Spleen (tissue), 13 donors: ENCODE measurements at places on chromosomes 2 and 18. TPM values are rescaled to one million over a fixed set of nuclear protein-coding genes. Genes with fewer than 3 reads are reported as not detected.

GRCh38 chr2:188573453-188573852, 281.8 kb downstream of the GULP1 start:
- H3K4me3 ChIP-seq: no peak overlapping the region
- no peaks in the 10 kb centered on the region for H3K36me3 ChIP-seq
- no peaks in the 10 kb centered on the region for H3K4me1 ChIP-seq
- no peaks in the 10 kb centered on the region for H3K27me3 ChIP-seq
- no peak overlapping the region for H3K27ac ChIP-seq

DNA sequence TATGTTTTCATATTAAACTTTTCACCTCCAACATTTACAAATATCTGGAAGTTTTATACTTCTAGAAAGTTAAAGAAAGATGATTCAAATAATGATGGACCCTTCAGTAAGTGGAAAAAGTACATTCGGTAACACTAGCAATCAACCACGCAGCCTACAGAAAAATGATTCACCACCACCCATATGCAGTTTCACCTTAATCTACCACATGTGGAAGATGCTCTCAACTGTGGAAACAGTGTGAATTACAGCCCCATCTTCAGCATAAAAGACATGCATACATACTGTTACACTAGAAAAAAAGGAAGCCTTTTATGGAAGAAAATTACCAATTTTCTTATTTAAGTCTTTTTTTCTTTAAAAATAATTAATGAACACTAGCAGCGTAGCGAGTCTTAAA, 1.1 kb downstream of the SLC38A11 start:
- no peak overlapping the region for H3K27ac ChIP-seq
- peaks cover 7% of the 10 kb centered on the region for H3K27me3 ChIP-seq

The GALNT3 gene
- 5.6 TPM for polyA plus RNA-seq

The ACADL gene
- polyA plus RNA-seq: 0.07 TPM

The CAVIN2 gene
- polyA plus RNA-seq: 78.9 TPM
